ENCODE measurements at places on chromosomes 2 and 18.

GRCh38 chr2:65800998-65801397 is 368.6 kb upstream of the SPRED2 start:
- no peak for DNase-seq

DNA sequence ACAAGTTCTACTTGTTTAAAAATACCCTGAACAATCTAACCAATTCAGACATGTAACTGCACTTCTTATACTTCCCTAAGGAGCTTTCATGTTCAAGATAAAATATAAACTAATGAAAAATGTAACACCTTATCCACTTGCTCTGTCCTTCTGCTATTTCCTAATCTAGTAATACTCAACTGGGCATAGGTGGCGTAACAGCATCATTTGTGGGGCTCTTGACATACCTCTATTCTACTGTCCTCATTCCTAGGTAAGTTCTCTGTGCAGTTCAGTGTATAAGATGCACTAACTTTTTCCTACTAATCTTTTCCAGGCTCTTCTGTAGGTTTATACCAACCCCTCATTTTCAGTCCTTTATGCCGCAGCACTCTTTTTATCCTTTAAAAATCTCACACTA is 36.7 kb downstream of the PRKD3 start:
- no peak for DNase-seq

DNA sequence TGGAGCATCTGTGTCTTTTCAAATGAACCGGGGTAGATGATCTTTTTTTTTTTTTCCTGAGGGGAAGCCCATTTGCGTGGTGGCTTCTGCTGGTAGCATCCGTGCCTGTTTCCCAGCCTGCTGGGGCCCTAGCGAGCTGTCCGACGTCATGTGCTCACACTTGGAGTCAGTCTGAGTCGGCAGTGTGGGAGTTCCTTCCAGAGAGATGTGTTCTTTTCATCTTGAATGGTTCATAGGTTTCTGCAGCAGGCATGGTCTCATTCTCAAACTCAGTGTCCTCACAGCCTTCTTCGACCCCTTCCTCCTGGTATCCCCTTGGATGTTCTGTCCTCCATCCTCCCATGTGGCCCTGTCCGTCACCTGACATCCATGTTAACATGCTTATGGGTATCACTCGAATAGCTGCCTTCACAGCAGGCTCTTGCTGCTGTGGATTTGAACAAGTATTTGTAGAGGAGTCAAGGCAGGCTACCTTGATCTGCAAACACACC is 51.0 kb downstream of the LDLRAD4 start:
- DNase-seq, result no peak

- no peak for DNase-seq
Observed at GRCh38 chr2:197035002-197035401, 108.5 kb upstream of the PGAP1 start.

DNA sequence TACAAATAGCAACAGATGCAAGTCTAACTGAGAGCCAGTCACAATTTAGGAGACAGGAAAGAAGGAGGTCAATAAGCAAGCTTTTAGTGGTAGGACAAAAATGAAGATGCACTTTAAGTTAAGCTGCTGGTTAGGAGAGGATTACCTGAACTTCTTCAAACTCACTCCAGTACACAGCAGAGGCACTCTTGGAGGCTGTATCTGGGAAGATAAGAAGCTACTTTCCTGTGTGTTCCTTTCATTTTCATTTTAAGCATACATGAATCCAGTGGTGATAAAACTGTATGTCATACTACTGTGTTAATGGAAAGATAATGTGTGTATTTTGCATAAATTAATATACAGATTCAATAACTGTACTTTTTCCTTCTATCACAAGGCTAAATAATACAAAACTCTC is 49.6 kb downstream of the HYCC2 start:
- no peak for DNase-seq

Data from fibroblast of skin of left quadriceps (primary cell).